ENCODE measurements at places on chromosomes 2 and 18.

- no peak for DNase-seq
Observed at GRCh38 chr2:16622399-16622968, 43.1 kb downstream of the CYRIA start.

- peak; percentile 32 for DNase-seq
Observed at GRCh38 chr2:950080-950966, at the start of gene SNTG2. Gene SNTG2, plus strand, starts transcription at chr2:950849. Its CDS starts 148 bp downstream, at chr2:950997.

GRCh38 chr2:43736637-43737036 lies 37.2 kb upstream of the DYNC2LI1 start:
- DNase-seq = no peak

GRCh38 chr2:64635976-64636911 lies 17.5 kb downstream of the SERTAD2 start:
- peak; percentile 55 for DNase-seq

GRCh38 chr2:108048752-108049151 lies 62.4 kb downstream of the SLC5A7 start:
- no peak for DNase-seq

All from GM18507 (cell line).